Stimulated activated CD4-positive, alpha-beta T cell treated with anti-CD3 and anti-CD28 coated beads, Interleukin-1b, Interleukin-23, amount 100 ng/mL, for 4 hours (primary cell): ENCODE measurements at places on chromosomes 4 and X.

GRCh38 chrX:113675278-113675677 lies 834.6 kb upstream of the AMOT start:
- DNase-seq, result no peak

- DNase-seq, result no peak
Measured at GRCh38 chr4:137946453-137947174, 295.5 kb downstream of the SLC7A11 start.

DNA sequence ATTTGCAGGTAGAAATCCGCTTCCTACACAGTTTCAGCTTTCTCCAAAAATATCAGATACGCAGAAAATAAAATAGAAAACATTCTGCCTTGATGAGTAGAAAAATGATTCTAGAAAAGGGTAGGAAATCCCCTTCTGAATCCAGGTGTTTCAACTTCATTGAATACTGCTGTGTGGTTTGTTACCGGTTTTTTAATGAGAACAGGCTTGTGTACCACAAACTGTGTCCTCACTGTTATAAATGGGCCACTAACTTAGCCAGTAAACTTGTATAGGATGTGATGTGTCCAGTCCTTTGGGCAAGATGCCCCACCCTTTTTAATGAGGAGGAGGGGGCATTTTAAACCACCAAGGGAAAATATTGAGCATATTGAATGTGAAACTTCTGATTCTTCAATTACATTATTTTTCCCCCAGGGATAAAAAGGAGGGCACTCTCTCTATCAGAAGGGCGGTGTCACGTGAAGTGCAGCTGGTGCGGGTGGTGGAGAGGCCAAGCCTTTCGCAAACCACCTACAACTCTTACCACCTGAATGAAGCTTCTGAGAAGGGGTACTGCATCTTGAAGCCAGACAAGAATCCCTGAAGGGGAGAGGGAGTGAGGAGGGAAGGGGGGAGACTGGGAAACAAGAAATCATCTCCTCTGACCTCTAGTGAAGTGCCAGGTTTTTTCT lies 4.5 kb downstream of the CXXC4 start:
- no peak for DNase-seq

DNA sequence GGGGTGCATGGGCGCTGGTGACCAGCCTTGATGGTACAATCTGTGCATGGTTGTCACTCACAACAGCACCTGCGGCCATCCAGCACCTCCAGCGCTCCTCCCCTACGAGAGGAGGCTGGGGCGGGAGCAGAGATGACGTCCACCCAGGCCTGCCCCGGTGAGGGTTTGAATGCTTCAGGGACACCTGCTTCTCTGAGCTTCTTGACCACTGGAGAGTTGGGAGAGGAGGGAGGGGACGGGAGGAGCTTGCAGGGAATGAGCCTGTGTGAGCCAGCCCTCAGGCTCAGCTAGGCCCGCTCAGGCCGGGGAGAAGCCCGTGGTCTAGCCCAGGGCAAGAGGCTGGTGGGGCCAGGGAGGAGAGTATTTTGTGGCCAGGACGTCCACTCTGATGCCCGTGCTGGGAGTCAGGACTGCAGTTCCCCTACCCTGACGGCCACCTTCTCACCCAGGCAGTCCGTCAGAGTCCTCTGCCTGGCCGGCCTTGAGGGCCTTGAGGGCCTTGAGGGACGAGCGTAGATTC lies 59.2 kb downstream of the CPZ start:
- DNase-seq, result no peak

- no peak for DNase-seq
Measured at GRCh38 chr4:101066626-101067170, 280.6 kb downstream of the PPP3CA start.

DNA sequence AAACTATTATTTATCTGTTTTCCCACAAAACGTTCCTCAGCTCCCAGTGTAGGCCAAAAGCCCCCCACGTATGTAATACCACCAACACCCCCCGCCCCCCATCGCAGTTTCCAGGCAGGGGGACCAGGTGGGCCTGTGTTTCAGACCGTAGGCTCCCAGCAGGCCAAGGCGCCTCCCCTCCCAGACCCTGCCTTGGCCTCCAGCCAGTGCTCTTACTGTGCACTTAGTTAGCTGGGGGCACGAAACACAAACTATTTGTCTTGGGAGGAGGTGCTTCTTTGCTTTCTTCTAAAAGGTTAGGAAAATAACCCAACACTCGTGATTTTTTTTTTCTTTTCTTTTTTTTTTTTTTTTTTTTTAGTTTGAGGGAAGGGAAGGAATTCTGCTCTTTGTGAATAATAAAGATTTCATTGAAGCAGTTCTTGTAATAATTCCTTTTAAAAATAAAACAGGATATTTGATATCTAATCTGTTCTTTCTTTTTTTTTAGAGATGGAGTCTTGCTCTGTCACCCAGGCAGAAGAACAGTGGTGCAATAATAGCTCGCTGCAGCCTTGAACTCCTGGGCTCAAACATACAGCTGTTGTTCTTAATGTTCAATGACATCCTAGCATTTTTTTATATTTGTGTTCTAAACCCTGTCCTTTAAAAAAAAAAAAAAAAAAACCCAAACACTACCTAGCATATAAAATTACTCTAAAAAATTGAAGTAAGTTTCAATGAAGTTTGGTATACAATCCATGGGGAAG lies 83.0 kb upstream of the CLDN34 start:
- no peak for DNase-seq

DNA sequence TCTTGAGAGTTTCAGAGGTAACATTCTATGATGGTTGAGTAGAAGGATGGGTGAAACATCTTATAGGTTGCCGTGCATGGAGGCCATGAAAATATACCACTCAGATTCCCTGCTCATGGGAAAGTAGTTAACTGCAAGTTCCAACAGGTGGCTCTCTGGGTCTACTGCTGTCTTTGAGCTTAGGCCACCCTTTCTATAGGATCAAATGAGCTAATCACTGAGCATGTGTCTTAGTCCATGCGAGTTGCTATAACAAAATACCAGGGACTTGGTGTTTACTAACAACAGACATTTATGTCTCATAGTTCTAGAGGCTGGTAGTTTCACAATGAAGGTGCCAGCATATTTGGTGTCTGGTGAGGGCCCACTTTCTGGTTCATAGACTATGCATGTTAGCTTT lies 144.8 kb upstream of the UNC5C start:
- no peak for DNase-seq

DNA sequence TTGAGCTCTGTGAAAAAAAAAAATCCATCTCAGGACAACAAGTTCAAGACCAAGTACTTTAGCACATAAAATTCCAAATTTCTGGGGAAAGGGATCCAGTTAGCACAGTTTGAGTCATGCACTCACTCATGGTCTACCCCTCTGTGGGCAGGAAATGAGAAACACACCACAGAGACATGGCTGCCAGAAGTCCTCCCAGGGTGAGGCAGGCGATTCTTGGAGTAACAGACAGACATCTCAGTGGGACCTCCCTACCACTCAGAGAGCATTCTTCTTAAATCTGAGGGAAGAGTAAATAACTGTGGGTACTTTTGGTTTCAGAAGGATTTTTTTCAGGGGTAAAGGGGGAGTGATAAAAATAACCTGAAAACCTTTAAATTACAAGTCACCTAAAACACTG lies 14.1 kb downstream of the CXCL1 start:
- DNase-seq, result no peak

- no peak for DNase-seq
Measured at GRCh38 chrX:54891573-54891972, 29.1 kb upstream of the TRO start.

- DNase-seq, result no peak
Measured at GRCh38 chr4:62448911-62449310, 1248.8 kb downstream of the ADGRL3 start.

DNA sequence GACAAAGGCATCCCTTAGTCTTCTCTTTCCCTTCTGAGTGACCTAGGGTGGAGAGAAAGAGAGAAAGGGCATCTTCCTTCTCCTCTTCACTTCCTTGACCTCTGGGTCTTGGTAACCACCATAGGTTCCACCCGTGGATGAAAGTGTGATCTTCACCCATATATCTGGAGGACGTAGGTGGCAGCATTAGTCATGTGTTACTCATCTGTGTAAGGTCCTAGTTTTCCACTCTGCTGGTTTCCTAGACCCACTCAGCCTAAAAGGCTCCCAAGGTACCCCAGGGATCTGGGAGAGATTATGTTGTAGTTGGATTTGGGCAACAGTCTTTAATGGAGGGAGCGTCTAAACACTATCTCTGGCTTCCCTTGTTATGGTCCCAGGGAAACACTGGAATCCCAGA lies 45.5 kb upstream of the RAB9B start:
- no peak for DNase-seq

GRCh38 chrX:48576108-48576507 lies 1.8 kb downstream of the RBM3 start:
- DNase-seq, result no peak

- no peak for DNase-seq
Measured at GRCh38 chr4:15995826-15996225, 32.9 kb upstream of the FGFBP2 start.

DNA sequence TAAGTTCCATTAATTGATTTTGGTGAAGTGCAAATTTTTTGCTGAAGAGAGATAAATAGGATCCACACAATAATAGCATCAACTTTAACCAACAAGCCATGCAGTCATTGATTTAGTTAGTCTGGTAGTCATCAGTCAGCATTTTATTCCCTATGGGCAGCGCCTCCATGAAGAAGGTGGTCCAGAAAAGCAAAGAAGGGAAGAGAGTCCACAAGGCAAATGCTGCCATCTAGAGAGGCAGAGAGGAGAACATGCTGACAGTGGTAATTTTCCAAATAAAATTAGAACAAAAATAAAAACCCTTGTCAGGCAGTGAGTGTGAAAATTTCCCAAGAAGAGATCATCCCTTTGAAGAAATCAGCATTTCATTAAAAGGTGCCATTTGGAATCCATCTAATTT lies 366.7 kb upstream of the FAM241A start:
- DNase-seq, result no peak

DNA sequence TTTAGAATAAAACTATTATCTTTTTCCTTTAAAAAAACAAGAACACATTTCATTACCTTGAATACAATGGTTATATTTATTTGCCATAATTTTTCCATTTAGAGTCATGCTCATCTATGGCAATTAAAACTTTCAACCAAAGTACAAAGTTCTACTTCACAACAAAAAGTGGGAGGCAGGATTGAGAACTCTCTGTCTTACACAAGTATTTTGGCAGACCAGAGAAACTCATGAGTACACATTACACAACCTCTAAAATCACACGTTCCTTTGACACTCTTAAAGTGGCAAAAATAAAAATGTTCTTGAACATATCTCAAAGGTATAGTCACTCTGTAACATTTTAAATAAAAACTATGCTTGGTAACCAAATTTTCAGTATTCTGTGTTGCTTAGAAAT lies 213.4 kb downstream of the IL15 start:
- no peak for DNase-seq
